Suppressor macrophage treated with lipopolysaccharide for 4 hours (primary cell): ENCODE measurements at places on chromosomes 3 and 15.
A peak's percentile ranks its signal among the peaks of the same experiment; 100 is the strongest.

- DNase-seq = no peak
Observed at GRCh38 chr15:96097661-96098060, 232.8 kb upstream of the NR2F2 start.

- DNase-seq = peak; percentile 60
Observed at GRCh38 chr15:99473981-99474906, 91.5 kb upstream of the MEF2A start.

GRCh38 chr3:9217784-9218513 is 31.5 kb downstream of the SRGAP3 start:
- DNase-seq = no peak

- DNase-seq = no peak
Observed at GRCh38 chr15:47409038-47409437, 308.3 kb upstream of the SEMA6D start.
